K562 (cell line): ENCODE measurements at places on chromosomes 5 and 9.
A peak's percentile ranks its signal among the peaks of the same experiment; 100 is the strongest.

DNA sequence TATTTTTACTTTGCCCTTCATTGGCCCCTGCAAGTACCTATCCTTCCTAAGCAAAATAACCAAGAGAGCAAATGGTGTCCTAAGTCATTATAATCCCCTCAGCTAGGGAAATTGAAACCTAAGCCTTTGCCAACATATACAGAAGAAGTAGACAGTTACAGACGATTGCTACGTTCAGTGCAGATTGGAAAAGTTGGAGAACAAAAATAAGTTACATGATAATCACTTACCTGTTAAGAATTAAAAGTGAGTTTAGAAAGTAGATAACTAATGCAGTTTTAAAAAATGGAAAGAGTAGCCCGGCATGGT lies 244.8 kb downstream of the MPDZ start:
- DNase-seq: no peak

GRCh38 chr9:122307061-122307460 lies 42.4 kb downstream of the MRRF start:
- no peak for DNase-seq

DNA sequence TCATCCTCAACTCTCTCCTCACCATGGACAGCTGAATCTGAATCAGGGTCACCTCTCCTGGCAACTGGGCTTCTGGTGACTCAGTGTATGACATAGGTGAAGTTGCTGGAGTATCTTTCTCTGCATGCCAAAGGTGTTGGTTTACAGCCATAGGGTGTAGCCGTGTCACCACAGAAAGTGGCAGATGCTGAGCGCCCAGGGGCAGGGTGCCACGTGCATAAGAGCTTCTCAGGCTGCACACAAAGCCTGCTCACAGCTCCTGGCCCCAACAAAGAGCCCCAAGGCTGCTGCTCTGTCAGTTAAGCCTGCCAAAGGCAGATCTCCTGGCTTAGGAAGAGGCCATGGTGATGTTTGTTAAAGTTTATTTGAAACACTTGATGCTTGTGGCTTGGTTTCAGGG lies 297.7 kb upstream of the WWC1 start:
- no peak for DNase-seq

DNA sequence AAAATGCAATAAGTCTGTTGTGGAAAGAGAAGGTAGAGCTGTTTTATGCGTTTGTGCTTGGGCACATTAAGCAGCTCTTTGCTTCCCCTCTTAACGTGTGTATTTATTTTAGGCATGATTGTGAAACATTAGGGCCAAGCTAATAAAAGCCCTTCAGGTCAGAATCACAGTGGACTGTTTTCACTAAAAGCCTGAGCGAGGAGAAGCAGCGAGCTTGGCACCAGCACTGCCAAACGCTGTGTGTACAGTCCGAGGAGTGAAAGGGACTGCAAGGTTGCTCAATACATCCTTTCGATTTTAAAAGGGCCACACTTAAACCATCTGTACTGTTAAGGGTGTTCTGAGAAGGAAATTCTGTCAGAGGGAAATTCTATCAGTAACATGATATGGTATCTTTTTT lies 107.2 kb upstream of the CKMT2 start:
- DNase-seq: no peak

- DNase-seq: no peak
Measured at GRCh38 chr5:78953092-78953800, 31.9 kb downstream of the ARSB start.

DNA sequence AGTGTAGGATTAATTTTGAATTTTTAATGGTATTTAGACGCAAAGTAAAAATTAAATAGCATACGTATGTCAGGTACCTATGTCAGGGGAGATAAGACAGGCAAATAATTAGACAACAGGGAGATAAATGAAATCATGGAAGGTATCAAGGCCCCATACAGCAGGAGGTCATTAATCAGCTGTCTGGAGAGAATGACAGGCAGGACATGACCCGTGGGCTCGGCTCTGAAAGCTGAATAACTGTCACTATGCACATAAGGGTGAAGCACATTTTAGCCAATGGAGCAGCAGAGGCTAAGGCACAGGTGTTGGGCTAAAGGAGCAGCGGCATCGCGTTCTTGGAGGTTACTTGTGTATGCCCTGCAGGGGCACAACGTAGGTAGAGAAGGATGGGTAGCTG lies 11.9 kb downstream of the SLC25A51 start:
- no peak for DNase-seq

DNA sequence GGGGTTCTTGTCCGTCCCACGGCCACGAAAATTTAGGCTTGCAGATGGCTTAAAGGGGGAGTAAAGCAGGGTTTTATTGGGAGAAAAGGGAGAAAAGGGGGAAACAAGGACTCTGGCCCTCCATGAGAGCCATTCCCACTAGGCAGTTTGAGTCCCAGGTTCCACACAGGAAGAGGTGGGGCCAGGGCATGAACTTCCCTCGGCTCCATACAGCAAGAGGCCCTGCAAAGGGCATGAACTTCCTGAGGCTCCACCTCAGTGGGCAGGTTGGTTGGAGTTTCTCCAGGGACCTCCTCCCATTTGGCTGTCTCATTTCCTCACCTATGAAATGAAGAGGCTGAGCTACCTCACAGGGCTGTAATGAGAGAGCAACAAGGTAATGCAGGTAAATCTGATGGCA lies 229.7 kb downstream of the MAT2B start:
- no peak for DNase-seq

DNA sequence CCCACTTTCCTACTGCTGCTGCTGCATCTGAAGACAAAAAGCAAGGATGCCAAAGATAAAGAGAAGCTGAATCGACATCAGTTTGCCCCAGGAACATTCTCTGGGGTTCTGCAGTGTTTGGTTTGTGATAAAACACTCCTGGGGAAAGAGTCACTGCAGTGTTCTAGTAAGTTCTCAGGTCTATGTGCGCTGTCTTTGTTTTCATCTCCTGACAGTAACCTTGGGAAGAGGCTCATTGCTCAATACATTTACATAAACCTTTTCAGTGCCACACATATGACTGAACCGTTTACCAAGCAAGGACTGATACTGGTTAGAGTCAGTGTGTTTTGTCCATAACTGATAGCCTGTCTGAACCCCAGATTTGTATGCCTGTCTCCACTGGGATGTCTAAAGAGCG lies 232.1 kb downstream of the ARHGEF28 start:
- DNase-seq: no peak

DNA sequence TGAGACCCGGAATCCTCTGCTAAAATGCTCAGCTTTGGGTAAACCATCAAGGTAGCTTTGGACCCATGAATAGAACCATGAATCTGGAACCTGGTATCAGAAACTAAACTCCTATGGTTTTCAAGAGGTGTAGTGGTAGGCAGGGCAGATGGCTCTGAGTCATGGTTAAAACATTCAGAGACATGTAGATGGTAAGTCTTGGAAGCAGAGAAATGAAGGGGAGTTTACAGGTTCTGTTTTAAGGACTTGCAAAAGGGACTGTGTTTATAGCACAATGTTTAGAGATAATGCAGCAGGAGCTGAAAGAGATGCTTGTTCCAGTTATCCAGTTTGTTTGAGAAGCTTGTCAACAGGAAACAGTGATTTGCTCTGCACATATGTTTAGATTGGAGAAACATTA lies 36.0 kb upstream of the FBN2 start:
- no peak for DNase-seq

GRCh38 chr5:88674356-88675167 lies 208.4 kb downstream of the MEF2C start:
- no peak for DNase-seq

GRCh38 chr9:124322618-124323432 lies 65.1 kb downstream of the NEK6 start:
- peak; percentile 36 for DNase-seq

- DNase-seq: no peak
Measured at GRCh38 chr5:53170746-53171349, 61.3 kb upstream of the MOCS2 start.

GRCh38 chr5:65651144-65651543 lies 26.3 kb downstream of the SHLD3 start:
- DNase-seq: no peak

- DNase-seq: no peak
Measured at GRCh38 chr9:79912318-79913070, 340.7 kb downstream of the TLE4 start.

GRCh38 chr9:18703901-18704379 lies 230.0 kb downstream of the ADAMTSL1 start:
- DNase-seq: no peak

GRCh38 chr9:14212077-14212476 lies 101.9 kb downstream of the NFIB start:
- DNase-seq: no peak

- no peak for DNase-seq
Measured at GRCh38 chr5:128413356-128413755, 124.7 kb downstream of the FBN2 start.

DNA sequence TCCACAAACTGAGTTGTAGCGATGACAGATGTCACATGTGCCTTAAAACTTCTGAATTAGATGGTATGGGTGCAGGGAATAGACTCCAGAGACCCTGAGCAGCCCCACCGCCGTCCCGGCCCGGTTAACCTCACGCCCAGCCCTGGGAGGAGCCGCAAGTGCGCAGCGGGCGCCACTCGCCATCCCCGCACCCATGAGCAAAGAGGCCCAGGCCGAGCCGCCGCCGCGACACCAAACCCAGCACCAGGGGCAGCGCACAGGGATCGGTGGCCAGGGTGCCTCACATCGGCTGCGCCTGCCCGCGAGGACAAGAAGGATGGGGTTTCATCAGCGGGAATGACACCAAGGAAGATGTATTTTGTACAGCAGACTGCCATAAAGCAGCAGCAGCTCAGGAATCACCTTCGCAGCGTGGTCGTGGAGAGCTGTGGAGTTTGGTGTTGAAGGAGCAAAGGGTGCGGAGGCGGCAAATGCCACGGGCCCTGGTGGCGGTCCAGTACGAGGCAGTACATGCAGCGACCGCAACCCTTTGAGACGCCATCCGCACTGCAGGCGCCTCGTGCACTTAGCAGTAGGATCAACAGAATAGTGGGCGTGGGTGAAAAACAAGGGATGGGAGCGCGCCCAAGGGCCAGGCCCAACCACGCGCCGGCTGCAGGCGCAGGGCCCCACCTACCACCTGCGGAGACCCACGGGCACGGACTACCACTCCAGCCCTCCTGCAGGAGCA lies 89.7 kb downstream of the ZNF366 start:
- DNase-seq: no peak

- no peak for DNase-seq
Measured at GRCh38 chr5:180334751-180335613, 18.2 kb downstream of the GFPT2 start.

- no peak for DNase-seq
Measured at GRCh38 chr9:127079446-127080140, 42.8 kb downstream of the ANGPTL2 start.

GRCh38 chr5:139543423-139543991 lies 17.6 kb upstream of the UBE2D2 start:
- peak; percentile 74 for DNase-seq

- no peak for DNase-seq
Measured at GRCh38 chr5:69075522-69076179, 18.2 kb upstream of the SLC30A5 start.
